ENCODE measurements at places on chromosomes 1 and 21.

DNA sequence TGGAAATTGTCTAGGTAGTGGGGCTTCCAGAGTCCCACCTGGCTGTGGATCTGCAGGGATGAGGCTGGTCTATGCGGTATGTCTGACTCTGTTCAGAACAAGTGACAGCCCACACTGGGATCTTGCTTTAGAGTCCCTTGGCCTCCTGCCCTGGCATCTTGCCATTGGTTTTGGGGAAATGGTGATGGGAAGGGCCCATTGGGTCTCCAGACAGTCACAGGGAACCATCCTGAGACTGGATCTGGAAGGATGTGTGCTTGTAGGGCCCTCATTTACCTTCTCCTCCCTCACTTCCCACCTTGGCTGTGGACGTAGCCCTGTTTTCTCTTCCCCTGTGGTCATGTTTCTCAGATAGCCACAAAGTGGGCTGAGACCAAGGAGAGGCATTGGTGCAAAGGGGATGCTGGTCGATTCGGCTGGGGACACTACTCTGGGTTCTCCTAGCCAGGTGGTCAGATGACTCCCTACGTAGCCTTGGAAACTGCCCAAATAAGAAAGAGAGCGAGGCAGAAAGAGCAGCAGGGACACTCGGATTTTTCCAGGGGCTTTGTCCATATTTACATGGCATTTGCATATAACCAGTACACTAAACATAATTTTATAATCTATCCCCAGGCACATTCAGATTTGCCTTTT lies 15.1 kb downstream of the SOX13 start:
- no peak for DNase-seq
- no peaks in the 10 kb centered on the region for H3K4me1 ChIP-seq
- H3K36me3 ChIP-seq, result no peaks in the 10 kb centered on the region

DNA sequence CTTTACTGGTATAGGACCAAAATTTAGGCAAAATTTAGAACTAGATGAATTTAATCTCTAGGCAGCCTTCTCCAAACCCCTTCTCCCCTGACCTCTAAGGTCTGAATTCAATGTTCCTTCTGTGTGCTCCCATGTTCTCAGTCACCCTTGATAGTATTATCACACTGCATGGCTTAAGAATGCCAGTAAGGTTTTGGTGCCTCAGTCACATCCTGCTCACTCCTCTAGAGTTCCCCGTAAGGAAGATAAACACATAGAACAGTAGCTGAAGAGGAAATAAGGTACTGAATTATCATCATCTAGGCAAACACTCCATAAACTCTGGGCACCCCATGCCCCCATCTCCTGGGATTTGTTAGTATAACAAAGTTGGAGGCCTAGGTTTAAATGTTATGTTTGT lies 18.2 kb downstream of the PRRX1 start:
- no peak overlapping the region for H3K4me3 ChIP-seq
- no peak overlapping the region for H3K27ac ChIP-seq
- DNase-seq, result no peak

DNA sequence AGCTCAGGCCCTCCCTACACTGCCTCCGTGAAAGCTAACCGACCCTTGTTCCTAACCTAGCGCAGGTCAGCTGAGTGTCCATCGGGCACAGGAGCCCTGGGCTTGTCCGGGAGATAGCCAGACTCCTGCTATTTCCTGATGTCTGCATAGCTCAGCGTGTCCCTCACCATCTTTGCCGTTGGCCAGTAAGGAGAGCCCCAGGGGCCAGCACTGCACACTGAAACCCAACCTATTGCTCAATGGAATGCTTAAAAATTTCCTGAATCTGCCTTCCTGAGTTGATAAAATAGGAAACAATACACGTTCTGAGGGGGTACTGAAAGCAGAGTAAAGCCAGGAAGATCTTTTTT lies 2.2 kb downstream of the RUNX1 start:
- H3K4me1 ChIP-seq, result peaks cover 71% of the 10 kb centered on the region
- H3K4me3 ChIP-seq, result peak overlapping the region; percentile 99
- peaks cover 8% of the 10 kb centered on the region for H3K36me3 ChIP-seq
- H3K27me3 ChIP-seq, result no peaks in the 10 kb centered on the region
- H3K27ac ChIP-seq, result peak overlapping the region; percentile 90

GRCh38 chr1:109252893-109253802 lies 3.8 kb downstream of the CELSR2 start:
- H3K27me3 ChIP-seq, result peaks cover 32% of the 10 kb centered on the region
- no peak overlapping the region for H3K27ac ChIP-seq
- H3K4me3 ChIP-seq, result no peak overlapping the region
- H3K36me3 ChIP-seq, result no peaks in the 10 kb centered on the region
- peaks cover 13% of the 10 kb centered on the region for H3K4me1 ChIP-seq

DNA sequence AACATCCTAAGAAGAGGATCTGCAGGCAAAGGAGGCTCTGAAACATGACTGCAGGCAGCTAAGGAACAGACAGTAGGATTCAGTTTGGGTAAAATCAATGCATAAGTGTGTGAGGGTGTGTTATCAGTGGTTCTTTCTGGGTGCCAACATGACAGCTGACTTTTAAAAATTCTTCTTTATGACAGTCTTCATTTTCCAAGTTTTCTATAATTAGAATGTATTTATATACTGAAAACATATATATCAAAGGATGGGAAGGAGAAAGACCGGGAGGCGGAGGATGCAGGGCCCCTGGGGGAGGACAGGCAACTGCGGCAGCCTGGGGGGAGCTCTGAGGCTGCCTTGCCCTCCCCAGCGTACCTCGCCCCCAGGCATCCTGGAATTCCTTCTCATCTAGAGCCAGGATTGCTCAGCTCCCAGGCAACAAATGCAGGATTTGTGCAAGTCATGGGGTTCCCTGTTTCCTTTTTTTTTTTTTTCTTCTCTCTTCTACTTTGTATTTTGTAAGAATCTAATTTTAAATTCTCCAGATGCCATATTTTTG lies 104.8 kb downstream of the CSMD2 start:
- no peaks in the 10 kb centered on the region for H3K27me3 ChIP-seq
- DNase-seq, result no peak
- no peaks in the 10 kb centered on the region for H3K36me3 ChIP-seq
- no peak overlapping the region for H3K27ac ChIP-seq
- no peaks in the 10 kb centered on the region for H3K4me1 ChIP-seq

GRCh38 chr1:234296496-234296895 lies 76.8 kb upstream of the COA6 start:
- DNase-seq, result no peak
- H3K4me3 ChIP-seq, result no peak overlapping the region
- no peaks in the 10 kb centered on the region for H3K4me1 ChIP-seq
- H3K36me3 ChIP-seq, result no peaks in the 10 kb centered on the region

DNA sequence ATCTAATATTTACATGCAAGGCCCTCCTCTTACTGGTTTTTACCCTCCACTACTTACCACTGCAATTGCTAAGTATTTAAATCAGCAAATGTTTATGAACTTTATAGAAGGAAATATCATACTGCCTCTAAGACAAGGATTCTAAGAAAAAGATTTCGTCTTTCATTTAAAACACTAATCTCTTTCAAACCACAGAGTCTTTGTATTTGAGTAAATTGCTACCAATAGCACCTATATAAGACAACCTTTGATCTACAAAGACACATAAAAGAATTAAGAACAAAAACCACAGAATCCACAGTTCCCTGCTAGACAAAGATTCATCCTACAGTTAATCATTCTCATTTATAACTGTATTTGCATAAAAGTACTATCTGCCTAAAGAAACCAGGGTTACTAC lies 37.6 kb downstream of the RNF115 start:
- H3K4me1 ChIP-seq, result no peaks in the 10 kb centered on the region
- peaks cover 62% of the 10 kb centered on the region for H3K36me3 ChIP-seq
- no peaks in the 10 kb centered on the region for H3K27me3 ChIP-seq
- H3K27ac ChIP-seq, result no peak overlapping the region

DNA sequence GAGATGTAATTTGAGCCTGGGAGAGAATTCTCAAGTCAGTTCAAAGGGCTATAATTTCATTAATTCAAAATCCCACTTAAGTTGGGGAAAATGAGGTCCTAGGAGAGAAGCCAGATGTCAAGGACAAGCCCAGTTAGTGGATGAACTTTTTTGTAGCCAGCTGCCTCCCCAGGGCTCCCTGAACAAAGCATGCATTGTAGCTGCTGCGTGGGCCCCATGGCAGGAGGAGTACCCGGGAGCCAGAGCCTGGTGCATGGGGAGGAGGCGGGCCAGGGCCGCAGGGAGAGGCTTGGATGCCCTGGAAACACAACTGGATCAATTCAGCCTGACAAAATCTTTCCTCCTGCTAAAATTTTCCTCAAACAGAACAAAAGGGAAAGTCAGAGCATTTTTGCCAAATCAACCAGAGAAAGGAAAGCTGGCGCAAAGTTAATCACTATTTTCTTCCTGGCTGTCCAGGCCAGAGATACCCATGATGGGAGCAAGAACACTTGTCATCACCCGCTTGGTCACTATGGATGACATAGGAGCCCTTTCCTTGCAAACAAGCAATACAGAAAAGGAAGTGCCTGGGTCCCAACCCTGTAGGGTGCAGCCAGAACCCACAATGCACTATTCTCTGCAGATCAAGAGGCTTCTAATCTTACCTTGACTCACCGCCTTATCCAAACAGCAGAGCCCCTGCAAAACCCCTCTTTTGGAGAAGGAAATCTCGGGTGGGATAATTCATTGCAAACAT lies 248.1 kb upstream of the RAB4A start:
- H3K4me3 ChIP-seq, result peak overlapping the region; percentile 45
- H3K27me3 ChIP-seq, result no peaks in the 10 kb centered on the region
- H3K27ac ChIP-seq, result no peak overlapping the region
- no peak for DNase-seq

- H3K4me1 ChIP-seq, result no peaks in the 10 kb centered on the region
- no peak overlapping the region for H3K27ac ChIP-seq
- H3K27me3 ChIP-seq, result no peaks in the 10 kb centered on the region
- DNase-seq, result no peak
- H3K36me3 ChIP-seq, result no peaks in the 10 kb centered on the region
Measured at GRCh38 chr1:76827066-76827465, 40.2 kb upstream of the ST6GALNAC5 start.

DNA sequence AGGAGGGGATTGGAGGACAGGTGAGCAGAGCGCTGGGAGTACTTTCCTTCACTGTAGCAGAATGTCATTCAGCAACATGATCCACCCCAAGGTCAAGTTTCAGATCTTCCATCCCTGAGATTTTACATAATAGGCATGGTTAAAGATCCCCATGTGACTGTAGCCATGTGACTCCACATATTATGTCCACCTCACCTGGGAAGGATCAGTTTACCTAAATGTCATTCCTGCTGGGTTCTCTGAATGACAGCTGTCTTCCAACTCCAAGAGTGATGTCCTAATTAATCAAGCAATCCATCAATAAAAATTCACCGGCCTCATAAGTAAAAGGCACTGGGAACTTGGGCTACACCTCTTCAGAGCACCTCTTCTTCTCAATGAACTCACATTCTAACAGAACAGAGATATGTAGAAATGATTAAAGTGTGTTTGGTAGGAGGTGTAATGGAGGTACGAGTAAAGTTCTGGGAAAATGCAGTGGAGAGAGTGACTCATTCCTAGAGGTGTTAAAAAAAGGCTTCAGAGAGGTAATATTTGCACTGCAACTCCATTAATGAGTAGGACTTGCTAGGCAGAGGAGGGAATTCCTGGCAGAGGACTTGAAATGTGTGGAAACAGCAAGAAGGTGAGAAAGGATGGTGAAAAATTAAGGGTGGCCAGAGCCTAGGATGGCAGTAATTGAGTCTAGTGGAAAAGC lies 22.2 kb upstream of the MAPKAPK2 start:
- no peaks in the 10 kb centered on the region for H3K36me3 ChIP-seq
- peaks cover 32% of the 10 kb centered on the region for H3K4me1 ChIP-seq
- no peak overlapping the region for H3K27ac ChIP-seq
- H3K27me3 ChIP-seq, result no peaks in the 10 kb centered on the region
- DNase-seq, result no peak
- no peak overlapping the region for H3K4me3 ChIP-seq

GRCh38 chr1:9589144-9589718 lies 520 bp downstream of the TMEM201 start:
- H3K4me1 ChIP-seq, result peaks cover 56% of the 10 kb centered on the region
- no peak overlapping the region for H3K27ac ChIP-seq
- peak overlapping the region; percentile 80 for H3K4me3 ChIP-seq
- H3K27me3 ChIP-seq, result no peaks in the 10 kb centered on the region
- no peak for DNase-seq

DNA sequence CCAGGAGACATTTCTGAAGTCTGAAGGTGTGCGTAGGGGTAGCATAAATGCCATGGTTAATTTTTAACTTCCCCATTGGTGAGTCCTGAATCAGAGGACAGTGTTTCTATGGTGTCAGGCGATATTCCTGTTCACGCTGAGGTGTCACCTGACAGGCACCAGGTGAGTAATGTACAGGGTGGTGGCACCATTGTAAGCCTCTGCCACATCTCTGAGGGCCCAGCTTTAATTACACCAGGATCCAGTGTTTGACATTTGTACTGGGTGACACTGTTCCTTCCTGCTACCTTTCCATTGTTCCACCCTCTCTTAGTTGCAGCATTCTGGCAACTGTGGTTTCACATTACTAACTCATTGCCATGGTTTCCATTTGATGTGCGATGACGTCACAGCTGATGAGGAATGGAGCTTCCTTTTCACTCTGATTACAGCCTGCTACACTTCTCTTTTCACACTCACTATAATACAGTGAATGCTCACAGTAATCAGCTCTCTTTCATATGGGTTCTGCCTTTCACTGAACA lies 40.6 kb upstream of the MARK1 start:
- no peaks in the 10 kb centered on the region for H3K36me3 ChIP-seq
- H3K27ac ChIP-seq, result no peak overlapping the region
- DNase-seq, result peak; percentile 2
- no peaks in the 10 kb centered on the region for H3K4me1 ChIP-seq
- no peak overlapping the region for H3K4me3 ChIP-seq
- no peaks in the 10 kb centered on the region for H3K27me3 ChIP-seq

GRCh38 chr1:11787804-11788436 lies 17.8 kb downstream of the MTHFR start:
- peaks cover 55% of the 10 kb centered on the region for H3K4me1 ChIP-seq
- DNase-seq, result no peak
- H3K36me3 ChIP-seq, result peaks cover 19% of the 10 kb centered on the region
- no peaks in the 10 kb centered on the region for H3K27me3 ChIP-seq
- no peak overlapping the region for H3K27ac ChIP-seq

DNA sequence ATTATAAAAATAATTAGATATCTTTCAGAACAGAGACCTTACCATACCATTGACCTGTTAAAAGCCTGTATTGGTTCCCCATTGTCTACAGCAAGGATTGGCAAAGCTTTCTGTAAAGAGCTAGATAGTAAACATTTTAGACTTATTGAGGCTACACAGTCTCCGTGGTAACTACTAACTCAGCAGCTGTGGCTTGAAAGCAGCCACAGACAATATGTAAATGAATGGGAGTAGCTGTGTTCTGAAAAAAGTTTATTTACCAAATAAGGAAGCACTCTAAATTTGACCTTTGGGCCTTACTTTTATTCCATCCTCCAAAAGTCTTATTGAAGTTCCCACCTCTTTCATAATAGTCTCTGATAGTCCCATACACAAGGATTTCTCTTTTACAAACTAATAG lies 39.7 kb downstream of the NUP210L start:
- H3K27me3 ChIP-seq, result no peaks in the 10 kb centered on the region
- H3K27ac ChIP-seq, result no peak overlapping the region
- peak; percentile 18 for DNase-seq
- H3K4me3 ChIP-seq, result no peak overlapping the region
